ENCODE measurements at places on chromosomes 7 and 10. TPM values are rescaled to one million over a fixed set of nuclear protein-coding genes. Genes with fewer than 3 reads are reported as not detected.

The SCIN gene
- polyA plus RNA-seq, result 6.5 TPM

GRCh38 chr10:100208276-100208675, 21.1 kb downstream of the CHUK start:
- DNase-seq, result no peak

GRCh38 chr10:122659651-122660050, 40.0 kb downstream of the C10orf120 start:
- no peak for DNase-seq

The AKR1C4 gene
- not detected for polyA plus RNA-seq

The SFRP4 gene
- 0.54 TPM for polyA plus RNA-seq

The NANOS1 gene
- polyA plus RNA-seq, result 3.8 TPM

- no peak for DNase-seq
Observed at GRCh38 chr7:21966271-21966670, 20.6 kb upstream of the CDCA7L start.
